CD4-positive, alpha-beta T cell treated with Interleukin-1 beta for 1 hour (primary cell): ENCODE measurements at places on chromosomes 7 and 10.

DNA sequence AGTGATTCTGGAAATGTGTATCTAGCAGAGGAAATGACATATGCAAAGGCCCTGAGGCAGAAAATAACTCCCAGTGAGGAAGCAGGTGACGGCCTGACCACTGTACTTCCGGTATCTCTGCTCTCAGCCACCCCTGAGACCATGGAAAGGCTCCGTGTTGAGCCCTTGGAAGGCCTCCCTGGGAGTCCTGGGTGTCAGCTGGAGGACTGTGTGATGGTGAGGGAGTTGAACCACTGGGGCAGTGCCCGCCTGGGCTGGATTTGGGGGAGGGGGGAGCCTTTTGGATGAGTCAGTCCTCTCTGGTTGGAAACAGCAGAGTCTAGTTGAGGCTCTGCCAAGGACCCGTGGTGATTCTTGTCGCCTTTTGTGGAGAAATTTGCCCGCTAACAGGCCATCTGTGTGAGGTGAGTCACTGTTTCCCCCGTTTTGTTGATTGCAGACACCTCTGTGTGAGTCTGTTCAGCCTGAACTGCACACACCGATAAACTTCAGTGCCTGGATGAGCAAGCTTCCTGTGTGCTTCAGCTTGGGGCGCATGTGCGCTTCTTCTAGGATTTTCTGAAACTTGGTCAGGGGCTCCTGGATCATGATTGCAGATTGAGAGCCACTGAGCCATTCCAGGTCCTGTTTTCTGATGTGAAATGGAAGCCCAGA, 98.6 kb downstream of the GRK5 start:
- DNase-seq, result peak; percentile 84

DNA sequence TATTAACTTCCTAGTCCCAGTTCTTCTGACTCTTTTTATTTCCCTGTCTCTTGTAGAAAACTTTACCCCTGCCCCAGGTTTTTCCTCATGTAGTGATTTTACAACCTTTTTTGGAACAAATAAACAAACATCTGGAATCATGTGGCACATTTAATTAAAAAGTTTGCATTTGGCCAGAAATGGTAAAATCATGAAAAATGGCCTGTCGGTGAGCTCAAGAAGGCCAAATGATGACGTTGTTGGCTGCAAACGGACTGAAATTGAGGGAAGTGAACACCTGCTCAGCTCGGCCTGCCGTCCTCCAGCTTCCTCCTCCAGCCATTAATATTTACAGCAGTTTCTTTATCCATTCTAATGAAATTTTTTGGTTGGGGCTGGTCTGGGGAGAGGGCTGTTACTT, 902.8 kb downstream of the LRMDA start:
- DNase-seq, result no peak

DNA sequence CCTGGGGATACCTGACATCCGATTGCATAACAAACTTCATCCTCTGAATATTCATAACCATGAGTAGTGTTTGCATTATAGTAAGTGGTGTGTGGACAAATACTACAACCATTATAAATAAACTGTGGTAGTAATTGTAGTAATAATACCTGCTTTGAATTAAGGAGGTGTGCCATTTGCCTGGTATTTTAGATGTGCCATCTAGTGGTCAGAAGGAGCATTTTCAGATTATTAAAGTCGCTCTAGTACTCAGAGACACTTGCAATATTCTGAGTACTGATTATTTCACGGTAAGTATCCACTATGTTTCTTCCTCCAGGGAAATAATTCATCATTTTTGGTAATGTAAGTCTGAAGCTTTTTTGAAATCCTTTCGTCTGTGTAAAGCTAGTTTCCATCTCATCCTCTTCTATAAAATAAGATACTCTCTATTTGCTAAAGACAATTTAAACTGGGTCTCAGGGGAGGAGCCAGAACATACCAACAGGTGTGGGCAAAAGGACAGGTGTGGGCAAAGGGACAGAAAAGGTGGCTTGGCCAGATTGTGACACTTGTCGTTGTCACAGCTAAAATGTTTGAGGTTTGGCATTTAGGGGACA, 115.3 kb upstream of the WDR11 start:
- DNase-seq, result peak; percentile 19

DNA sequence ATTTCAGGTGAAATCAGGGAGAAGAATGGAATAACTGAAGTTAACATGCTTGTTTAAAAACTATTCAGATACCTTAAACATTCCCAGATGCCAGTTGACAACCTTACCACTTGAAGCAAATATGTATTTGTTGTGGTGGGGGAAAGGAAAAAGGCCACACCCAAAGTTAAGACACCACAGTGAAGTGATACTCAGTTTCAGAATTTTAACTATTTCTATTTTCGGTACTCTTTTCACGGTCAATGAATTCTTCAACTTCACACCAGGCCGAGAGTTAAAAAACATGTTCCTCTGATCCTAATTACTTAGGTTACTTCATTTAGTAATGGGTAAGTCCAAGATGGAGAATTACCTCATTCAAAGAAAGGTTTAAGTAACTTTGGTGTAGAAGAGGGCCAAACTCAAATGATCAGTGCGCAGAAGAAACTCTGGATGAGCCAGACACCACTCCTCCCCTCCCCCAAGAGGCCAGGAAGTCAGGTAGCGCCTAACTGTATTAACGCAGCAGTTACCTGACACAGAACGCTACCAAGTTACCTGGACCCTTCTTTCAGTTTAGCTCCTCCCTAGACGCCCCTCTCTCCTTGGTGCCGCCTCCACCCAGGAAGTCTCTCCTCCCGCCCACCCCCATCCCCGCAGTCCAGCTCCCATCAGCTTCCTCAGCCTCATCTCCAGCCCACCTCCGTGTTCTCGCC, 700 bp downstream of the MTPN start:
- DNase-seq, result peak; percentile 46

GRCh38 chr10:69418052-69418752, 1.5 kb upstream of the TACR2 start:
- no peak for DNase-seq

DNA sequence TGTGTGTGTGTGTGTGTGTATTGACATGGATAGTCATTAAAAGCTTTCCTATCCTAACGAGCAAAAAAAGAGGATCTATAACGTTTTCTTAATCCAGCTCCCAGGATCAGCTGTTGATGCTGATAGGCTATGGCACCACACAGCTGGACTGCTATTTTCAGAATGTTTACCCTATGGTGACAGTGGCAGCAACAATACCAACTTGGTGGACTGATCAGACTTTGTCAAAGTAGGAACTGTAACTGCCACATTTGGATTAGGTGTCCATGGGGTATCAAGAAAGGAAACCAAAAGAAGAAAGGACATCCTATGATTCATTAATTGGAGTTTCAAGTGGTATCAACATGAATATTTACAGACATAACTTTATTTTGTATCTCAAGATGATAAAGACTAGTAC, 2.7 kb upstream of the CLEC5A start:
- DNase-seq, result no peak

- DNase-seq, result no peak
These were observed 158.9 kb upstream of the SP4 start for GRCh38 chr7:21269021-21269420.

GRCh38 chr7:128796327-128796726, 4.6 kb downstream of the CCDC136 start:
- no peak for DNase-seq

GRCh38 chr7:130223646-130224045, 16.0 kb downstream of the SSMEM1 start:
- no peak for DNase-seq

DNA sequence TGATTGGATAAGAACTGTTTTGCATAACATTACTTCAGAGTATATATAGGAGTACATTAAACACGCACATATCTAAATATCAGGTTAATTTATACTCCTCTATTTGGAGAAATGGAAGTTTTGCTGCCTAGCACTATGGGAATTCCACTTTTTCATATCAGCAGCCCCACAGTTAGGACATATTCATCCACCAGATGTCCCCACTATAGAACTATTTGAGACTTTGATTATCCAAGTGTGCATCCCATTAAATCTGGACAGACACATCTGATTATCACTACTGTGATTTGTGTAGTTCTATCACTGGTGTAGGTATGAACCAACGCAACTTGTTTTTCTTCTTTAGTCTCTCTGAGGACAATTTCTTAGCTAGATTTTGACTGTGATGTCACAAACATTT, 345.7 kb downstream of the THSD7A start:
- no peak for DNase-seq

GRCh38 chr7:43769791-43770465, 11.4 kb downstream of the BLVRA start:
- DNase-seq, result no peak

- no peak for DNase-seq
These were observed 1.1 kb downstream of the RADIL start for GRCh38 chr7:4882169-4883032.

DNA sequence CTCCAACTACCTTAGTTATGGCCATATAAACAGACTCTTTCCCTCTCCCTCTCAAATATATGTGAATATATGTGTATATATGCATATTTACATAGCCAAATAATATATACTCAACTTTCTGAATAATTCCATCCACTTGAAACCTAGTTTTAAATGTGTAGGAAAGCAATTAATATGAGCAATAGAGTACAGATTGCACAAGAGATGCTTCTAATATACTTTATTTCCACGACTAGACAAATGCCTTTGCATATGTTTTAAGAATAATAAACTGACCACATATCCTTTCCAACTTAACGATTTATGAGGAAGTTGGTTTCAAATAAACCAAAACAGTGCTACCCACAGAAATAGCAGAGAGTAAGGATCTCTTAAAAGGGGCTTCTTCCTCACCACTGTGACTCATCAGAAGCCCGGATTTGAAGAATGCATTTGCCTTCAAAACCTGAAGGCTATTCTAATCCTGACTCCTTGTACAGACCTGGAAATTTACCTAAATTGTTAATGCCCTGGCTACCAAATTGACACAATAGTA, 266.3 kb downstream of the AHR start:
- DNase-seq, result no peak

DNA sequence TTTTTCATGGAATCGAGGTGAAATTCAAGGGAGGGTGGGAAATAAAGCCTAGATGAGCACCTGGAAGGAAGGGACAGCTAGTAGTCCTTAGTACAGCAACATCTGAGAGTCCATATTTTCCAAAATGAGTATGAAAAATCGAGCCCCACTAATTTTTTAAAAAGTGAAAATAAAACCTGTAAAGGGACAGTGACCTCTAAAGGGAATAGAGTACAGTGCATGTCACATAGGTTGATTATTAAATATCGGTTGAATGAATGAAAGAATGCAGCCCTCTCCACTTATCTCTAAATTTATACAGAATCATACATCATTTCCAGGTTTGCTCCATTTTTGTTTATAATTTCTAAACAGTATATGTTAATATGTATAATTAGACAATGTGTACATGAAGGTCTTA, 1088.5 kb upstream of the GHITM start:
- no peak for DNase-seq

- no peak for DNase-seq
These were observed 181.7 kb downstream of the HECW1 start for GRCh38 chr7:43294080-43294630.

DNA sequence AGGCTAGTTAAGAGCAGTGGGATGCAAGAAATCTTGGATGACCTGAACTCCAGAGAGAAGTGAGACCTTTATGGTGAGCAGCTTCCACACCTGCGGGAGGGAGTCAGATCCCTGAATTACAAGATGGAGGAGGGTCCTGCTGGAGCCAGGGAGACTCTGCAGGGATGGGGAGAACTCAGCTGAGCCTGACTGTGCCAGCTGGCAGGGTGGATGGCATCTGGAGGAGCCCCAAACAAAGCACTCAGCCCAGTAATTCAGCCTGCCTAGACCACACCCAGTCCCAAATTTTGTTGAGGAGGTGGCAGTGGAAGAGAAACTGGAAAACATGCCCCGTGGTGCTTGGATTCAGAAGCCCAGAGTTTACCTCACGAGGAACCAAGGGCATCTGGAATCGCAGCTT, 208.2 kb downstream of the WDR11 start:
- DNase-seq, result no peak

GRCh38 chr7:24654305-24654704, 81.1 kb downstream of the PALS2 start:
- no peak for DNase-seq

GRCh38 chr10:29751684-29752083, 116.9 kb upstream of the SVIL start:
- no peak for DNase-seq

DNA sequence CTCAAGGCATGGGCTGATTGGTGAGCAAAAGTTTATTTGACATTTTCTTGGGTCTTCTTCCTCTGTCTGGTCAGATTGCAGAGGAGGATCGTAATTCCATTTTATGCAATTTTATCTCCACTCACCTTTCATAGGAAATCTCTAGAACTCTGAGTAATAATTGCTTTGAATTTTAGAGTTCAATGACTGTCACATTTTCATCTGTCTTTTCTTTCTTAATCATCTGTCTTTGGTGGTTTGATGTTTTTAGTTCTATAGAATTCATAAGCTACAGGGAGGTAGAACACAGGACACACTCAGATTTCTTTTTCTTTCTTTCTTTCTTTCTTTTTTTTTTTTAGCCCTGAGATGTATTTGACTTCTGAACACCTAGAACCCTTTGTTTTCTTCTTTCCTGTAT, 11.6 kb downstream of the GATA3 start:
- no peak for DNase-seq

DNA sequence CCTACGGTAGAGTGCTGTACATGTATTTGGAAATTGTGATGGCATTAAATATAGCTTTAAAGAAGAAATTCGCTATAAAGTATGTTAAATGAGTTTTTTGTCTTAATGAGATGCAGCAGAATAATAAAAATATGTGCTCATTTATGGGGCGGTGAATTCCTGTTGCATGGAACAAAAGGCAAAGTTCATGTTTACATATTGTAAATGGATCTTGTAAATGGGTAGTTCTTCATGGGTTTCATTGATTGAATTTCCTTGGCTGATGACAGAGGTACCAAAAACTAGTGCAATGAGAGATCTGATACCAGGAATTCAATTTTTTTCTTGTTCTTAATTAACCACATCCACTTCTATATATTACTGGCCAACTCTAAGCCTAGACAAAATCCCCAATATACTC, 284.2 kb downstream of the SUGCT start:
- no peak for DNase-seq

DNA sequence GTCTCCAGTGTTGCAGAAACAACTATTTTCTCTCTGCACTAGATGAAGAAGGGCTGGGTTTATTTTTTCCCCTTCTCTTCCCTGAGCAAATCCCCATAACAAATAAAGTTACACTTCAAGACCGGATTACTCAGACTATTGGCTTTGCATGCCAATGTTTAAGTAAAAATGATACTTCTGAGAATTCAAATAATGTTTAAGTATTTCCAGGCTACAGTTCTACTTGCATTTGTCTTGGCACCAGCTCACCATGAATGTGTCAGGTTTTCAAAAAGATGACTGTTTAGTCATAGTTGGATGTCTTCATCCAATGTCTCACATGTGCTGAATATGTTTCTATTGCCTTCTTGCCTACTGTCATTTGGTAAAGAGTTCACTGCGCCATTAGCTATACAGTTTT, 912.6 kb downstream of the GATA3 start:
- DNase-seq, result no peak

- DNase-seq, result no peak
These were observed 180.9 kb downstream of the SEMA3A start for GRCh38 chr7:84013616-84014240.

GRCh38 chr7:107049971-107050532, 5.5 kb downstream of the PRKAR2B start:
- no peak for DNase-seq
